Esophagus muscularis mucosa (tissue), 4 donors: ENCODE measurements at places on chromosomes 6 and 20. TPM values are rescaled to one million over a fixed set of nuclear protein-coding genes. Genes with fewer than 3 reads are reported as not detected.

Gene SLC17A9
- total RNA-seq = 2.9 TPM

Gene HSPA1A
- total RNA-seq = 387 TPM

DNA sequence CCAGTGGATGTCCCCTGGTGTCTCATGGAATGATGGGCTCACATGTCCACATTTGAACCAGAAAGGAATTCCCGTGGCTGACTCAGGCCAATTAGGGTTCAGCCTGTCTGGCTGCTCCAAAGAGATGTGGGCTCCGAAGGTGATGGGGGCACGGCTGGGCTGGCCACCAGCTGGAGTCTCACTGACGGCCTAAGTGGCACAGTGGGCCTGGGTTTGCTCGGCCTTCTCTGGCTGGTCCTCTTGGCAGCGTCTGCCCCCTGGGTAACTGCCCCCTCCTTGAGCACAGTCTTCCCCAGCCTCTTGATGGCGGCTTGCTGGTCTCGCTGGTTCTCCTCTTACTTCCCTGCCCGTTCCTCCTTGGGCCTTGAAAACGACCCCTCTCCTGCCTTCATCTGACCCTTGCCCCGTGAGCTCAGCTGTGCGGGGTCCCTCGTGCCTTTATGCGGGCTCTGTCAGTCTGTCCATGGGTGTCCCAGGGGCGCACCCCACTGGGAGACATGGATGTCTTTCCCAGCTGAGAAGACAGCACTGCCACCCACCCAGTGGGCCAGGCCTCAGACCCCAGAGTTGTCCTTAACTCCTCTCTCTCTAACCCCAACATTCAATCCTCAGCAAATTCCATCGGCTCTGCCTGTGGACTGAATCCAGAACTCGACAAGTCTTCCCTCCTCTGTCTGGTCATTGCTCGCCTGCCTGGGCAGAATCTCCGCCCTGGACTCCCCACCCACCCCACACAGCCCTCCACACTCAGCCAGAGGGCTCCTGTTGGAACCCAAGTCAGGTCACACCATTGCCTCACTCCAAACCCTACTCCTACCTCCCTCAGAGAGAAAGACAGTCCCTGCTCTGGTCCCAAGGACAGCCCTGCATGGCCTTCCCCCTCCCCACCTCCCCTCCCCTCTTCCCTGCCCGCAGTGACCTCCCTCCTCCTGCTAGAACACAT is 78.7 kb downstream of the CEBPB start:
- no peak overlapping the region for H3K27ac ChIP-seq
- no peaks in the 10 kb centered on the region for H3K36me3 ChIP-seq
- no peak for DNase-seq
- H3K4me3 ChIP-seq = no peak overlapping the region

- DNase-seq = no peak
- no peaks in the 10 kb centered on the region for H3K4me1 ChIP-seq
- no peak overlapping the region for H3K4me3 ChIP-seq
- H3K27ac ChIP-seq = no peak overlapping the region
Observed at GRCh38 chr6:155628306-155628705, 172.7 kb upstream of the NOX3 start.
